ENCODE measurements at places on chromosomes 12 and 14. TPM values are rescaled to one million over a fixed set of nuclear protein-coding genes. Genes with fewer than 3 reads are reported as not detected.

DNA sequence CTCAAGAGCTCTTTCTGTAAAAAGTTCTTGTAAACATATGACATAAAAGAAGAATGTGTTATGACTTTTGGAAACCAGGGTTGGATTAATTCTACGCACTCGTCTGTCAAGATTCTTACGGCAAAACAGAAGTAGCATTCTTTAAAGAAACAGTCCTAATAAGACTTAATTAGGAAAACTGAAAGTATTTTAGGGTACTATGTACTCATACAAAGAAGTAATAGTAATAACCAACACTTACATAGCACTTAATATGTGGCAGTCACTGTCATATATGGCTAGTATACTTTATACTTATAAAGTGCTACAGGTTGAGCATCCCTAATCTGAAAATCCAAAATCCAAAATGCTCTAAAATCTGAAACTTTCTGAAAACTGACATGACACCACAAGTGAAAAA lies 72.9 kb upstream of the ST8SIA1 start:
- H3K36me3 ChIP-seq: no peaks in the 10 kb centered on the region
- H3K4me3 ChIP-seq: no peak overlapping the region
- H3K27me3 ChIP-seq: no peaks in the 10 kb centered on the region
- H3K4me1 ChIP-seq: no peaks in the 10 kb centered on the region

- DNase-seq: no peak
- no peaks in the 10 kb centered on the region for H3K36me3 ChIP-seq
- H3K27ac ChIP-seq: peak overlapping the region; percentile 64
- no peaks in the 10 kb centered on the region for H3K27me3 ChIP-seq
These were observed 23.2 kb upstream of the PARP11 start for GRCh38 chr12:3896356-3896755.

DNA sequence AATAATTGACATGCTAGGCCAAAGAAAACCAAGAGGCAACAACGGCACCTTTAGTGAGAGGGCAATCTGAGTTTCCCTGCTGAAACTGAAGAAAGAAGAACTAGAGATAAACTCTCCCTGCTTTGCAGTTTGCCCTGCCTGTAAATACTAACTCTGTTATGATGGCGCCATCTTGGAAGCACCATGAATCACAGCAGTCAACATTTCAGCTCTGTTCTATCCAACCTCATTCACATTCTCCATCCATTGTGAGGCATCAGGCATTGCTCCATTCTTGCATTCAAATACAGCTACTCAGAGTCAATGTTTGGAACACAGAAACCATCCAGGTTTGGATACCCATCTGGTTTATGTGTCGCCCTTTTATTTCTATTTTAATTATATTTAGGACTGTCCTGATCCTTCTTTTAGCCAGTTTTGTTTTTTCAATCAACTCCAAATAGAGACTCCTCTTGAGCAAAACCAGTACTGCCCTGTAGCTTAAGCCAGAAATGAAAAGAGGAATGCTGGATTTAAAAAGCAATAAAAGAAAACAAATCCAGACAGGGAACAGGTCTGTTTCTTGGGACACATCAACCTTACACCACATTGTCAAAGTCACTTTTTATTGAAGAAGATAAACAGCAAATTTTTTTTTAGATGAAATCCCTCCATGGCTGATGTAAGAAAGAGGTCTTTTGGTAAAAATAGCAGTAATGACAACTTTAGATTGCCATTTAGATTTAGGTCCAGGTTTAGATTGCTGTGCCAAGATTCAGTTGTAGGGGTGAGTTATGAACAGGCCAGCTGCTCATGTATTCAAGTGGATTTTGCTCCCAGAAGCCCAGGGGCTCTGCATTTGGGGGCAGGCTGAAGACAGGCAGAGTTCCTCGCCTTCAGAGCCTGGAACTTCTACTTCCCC lies 33.3 kb upstream of the PPM1A start:
- no peaks in the 10 kb centered on the region for H3K36me3 ChIP-seq
- H3K4me1 ChIP-seq: peaks cover 3% of the 10 kb centered on the region
- no peaks in the 10 kb centered on the region for H3K27me3 ChIP-seq
- no peak for DNase-seq
- peak overlapping the region; percentile 81 for H3K27ac ChIP-seq
- H3K4me3 ChIP-seq: no peak overlapping the region

Gene SIX6
- not detected for total RNA-seq

Gene GLIPR1L2
- total RNA-seq: not detected

Measured in transverse colon (tissue), 4 donors.